ENCODE measurements at places on chromosomes 1 and 21.
A peak's percentile ranks its signal among the peaks of the same experiment; 100 is the strongest.

DNA sequence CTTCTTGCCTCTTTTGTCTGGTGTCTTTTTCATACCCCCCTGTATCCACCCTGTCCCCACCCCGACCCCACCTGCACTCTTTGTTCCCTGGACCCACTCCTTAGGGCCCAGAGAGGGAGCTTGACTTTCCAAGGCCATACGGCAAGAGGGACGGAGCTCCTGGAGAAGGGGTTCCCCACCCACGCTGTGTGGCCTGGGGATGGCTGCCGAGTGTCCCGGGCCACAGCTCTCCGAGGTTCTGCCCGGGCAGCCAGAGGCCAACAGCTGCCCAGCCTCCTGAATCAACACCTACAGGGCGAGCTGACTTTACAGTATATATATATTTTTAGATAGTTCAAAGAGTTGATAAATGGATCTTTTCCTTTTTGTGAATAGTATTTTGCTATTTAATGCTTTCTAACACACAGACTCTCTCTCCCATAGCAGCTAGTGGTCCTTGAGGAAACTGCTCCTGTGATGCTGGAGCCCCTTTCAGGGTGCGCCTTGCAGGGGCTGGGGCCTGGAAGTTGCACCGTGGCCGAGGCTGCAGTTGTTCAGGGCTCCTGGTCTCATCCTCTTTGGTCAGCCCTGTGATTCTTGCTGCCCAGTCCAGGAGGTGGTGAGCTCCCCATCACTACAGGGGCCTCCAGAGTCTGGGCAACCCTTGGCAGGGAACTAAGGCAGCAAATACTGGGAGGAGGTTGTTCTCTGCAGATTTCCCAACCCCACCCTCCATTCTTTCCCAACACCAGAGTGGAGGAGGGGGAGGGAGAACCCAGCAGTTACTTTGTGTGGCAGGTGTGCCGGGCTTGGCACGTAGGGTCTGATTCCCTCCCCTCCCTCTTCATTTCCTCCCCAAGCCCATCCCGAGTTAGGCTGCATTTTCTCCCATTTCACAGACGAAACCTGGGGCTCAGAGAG is 321.6 kb downstream of the PTPRU start:
- DNase-seq, result no peak

- peak; percentile 30 for DNase-seq
Measured at GRCh38 chr1:200802865-200803512, 64.3 kb downstream of the CAMSAP2 start.

DNA sequence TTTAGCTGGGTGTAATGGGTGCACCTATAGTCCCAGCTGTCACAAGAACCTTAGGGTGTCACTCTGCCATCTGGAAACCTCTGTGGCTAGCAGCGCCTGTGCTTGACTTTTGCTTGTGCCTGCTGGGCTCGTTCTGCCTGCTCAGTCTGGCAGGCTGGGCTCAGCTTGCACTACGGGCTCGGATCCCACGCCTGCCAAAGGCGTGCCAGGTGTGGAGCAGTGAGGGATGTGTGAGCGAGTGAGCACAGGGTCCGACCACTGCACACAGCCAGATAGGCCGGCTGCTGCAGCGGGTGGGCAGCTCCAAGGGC is 2.8 kb upstream of the LSM10 start:
- DNase-seq, result no peak

- no peak for DNase-seq
Measured at GRCh38 chr1:91647061-91647460, 146.4 kb downstream of the CDC7 start.

GRCh38 chr1:31198150-31198549 is 41.5 kb downstream of the NKAIN1 start:
- DNase-seq, result no peak

Measured in 8988T (cell line).